Head of caudate nucleus (tissue), 42 donors: ENCODE measurements at places on chromosomes 3 and 15.
A peak's percentile ranks its signal among the peaks of the same experiment; 100 is the strongest.

GRCh38 chr3:178602856-178603255 is 66.6 kb downstream of the KCNMB2 start:
- no peak for DNase-seq

DNA sequence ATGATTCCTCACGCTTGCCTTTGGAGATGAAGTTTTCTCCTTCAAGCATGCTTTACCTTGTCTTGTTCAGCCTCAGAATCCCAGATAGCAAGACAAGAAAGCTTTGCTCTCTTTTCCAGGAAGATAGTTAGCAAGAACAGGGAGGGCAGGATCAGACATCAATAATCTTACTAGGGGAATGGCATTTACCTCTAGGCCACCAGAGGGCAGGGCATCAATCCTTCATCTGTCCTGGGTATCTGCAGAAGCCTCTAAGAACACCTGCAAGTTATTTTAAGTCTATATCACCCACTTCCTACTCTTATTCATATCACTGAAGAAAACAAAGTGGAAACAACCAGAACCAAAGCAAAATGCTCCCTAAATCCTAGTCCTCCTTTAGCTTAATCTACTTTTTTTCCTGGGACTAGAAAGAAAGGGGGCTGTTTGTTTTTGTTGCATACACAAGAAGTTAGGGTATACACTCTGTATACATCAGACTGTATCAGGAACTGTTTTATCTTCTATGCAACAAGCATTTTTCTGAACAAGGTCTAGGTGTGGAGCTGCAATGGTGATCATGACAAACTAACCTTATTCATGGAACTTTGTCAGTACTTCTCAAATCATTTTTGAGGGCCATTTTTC is 862.5 kb downstream of the CADM2 start:
- no peak for DNase-seq

- peak; percentile 19 for DNase-seq
Measured at GRCh38 chr15:74725845-74726773, 781 bp upstream of the CYP1A1 start.

DNA sequence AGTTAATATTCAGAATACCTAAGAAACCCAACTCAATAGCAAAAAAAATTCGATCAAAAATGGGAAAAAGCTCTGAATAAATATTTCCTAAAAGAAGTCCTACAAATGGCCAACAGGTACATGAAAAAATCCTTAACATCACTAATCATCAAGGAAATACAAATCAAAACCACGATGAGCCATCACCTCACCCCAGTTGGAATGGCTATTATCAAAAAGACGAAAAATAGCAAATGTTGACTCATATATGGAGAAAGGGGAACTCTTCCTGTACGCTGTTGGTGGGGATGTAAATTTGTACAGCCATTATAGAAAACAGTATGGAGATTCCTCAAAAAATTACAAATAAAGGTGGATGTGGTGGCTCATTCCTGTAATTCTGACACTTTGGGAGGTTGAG is 29.6 kb upstream of the SGO1 start:
- no peak for DNase-seq

- DNase-seq, result no peak
Measured at GRCh38 chr15:86610038-86610437, 530.4 kb downstream of the AGBL1 start.

GRCh38 chr3:51371943-51372557 is 13.0 kb upstream of the MANF start:
- DNase-seq, result peak; percentile 68

- no peak for DNase-seq
Measured at GRCh38 chr3:128995737-128996136, 1.9 kb upstream of the CFAP92 start.
